ENCODE measurements at places on chromosomes 11 and 22.

GRCh38 chr11:121374286-121374985 lies 77.7 kb upstream of the SORL1 start:
- no peak for DNase-seq

DNA sequence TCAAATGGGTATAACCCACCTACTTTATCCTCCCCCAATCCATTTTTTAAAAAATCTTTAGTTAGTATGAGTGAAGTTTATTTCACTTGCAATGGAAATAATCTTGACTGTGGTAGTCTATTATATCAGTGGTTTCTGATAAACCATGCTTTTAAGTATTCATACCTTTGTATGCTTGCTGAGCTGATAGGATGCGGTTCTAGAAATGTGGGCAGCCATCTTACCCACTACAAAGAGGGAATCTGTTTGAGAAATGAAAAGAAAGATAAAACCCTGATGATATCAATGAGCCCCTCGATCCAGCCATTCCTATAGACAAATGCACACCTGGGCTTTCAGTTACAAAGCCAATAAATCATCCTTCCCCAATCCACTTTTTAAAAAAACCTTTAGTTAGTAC lies 13.8 kb upstream of the PVALB start:
- no peak for DNase-seq

- DNase-seq: no peak
Measured at GRCh38 chr22:21834869-21835268, 32.6 kb downstream of the MAPK1 start.

DNA sequence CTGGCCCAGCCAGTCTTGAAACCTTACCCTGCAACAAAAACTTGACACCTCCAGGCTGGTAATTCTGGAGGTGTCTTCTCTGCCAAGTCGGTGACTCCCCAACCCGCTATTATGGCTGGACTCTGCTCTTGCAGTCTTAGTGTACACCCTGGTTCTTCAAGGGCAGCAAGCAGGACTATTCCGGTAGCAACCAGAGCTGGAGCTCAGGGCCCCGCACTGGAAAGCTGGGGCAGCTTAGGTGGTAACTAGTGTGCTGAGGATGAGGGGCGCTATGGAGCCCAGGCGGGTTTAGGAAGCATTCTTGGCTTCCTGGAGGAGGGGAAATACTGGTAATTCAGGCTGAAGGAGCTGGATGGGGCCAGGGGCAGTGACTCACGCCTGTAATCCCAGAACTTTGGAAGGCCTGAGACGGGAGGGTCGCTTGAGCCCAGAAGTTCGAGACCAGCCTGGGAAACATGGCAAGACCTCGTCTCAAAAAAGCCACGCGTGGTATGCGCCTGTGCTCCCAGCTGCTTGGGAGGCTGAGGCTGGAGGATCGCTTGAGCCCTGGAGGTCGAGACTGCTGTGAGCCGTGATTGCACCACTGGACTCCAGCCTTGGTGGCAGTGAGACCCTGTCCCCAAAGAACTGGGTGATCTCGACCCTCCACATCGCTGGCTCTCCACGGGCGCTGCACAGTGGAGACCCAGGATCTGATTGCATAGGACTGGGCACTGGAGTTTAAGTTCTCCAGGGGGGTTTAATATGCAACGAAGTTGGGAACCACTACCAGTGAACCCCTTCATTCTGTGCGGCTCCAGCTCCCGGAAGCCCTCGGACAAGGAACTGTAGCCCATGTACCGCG lies 10.6 kb upstream of the AIFM3 start:
- no peak for DNase-seq

DNA sequence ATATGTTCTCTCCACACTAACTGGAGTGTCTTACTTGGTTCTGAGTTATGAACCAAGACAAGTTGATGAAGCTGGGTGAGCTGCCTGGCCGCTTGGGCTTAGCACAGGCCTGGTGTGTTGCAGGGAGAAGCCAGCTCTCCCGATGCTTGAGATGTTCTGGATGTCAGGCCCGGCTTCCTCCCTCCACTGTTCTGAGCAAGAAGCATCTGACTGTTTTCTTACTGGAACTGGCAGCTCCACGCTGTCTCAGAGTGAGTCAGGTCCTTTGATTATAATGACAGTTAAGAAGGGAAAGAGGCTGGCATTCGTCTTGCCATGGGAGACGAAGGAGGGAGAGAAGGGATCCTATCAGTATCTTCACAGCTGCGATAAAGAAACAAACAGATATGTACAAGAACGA lies 46.5 kb upstream of the CRTAM start:
- no peak for DNase-seq

DNA sequence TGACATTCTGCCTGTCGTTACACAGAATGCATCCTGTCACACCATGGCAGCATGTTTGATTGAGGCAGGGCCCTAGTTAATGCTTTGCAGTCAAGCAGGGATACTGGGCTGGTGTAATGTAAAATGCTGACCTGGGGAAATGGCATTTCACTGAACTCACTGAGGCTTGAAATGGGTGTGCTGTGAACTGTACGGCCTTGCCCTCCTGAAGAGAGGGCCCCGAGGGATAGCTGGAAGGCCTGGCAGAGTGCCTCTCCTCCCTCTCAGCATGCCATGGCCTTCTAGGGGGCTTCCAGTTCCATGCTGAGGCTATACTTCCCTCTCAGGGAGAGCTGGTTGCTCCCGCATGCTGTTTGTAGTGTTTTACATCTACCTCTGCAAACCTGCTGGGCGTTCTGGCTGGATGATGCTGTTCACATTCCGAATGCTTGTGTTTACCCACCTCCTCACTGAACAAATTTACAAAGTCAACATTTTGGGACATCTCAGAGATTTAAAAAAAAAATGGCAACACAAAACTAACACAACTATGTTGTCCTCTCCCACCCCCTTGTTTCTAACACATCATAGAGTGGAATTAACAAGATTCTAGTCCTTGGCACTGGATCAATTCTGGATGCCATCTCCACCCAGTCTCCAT lies 416.7 kb upstream of the CADM1 start:
- no peak for DNase-seq

GRCh38 chr22:49426098-49426497 lies 401.6 kb downstream of the BRD1 start:
- no peak for DNase-seq

- peak; percentile 2 for DNase-seq
Measured at GRCh38 chr11:76598426-76598839, 72.1 kb downstream of the LRRC32 start.

- no peak for DNase-seq
Measured at GRCh38 chr11:109929308-109929707, 163.9 kb upstream of the ZC3H12C start.

GRCh38 chr22:45208993-45209838 lies 31.5 kb downstream of the KIAA0930 start:
- peak; percentile 89 for DNase-seq

- DNase-seq: no peak
Measured at GRCh38 chr22:44623771-44624510, 78.1 kb upstream of the PRR5 start.

GRCh38 chr11:101996111-101996510 lies 51.1 kb upstream of the CFAP300 start:
- no peak for DNase-seq

DNA sequence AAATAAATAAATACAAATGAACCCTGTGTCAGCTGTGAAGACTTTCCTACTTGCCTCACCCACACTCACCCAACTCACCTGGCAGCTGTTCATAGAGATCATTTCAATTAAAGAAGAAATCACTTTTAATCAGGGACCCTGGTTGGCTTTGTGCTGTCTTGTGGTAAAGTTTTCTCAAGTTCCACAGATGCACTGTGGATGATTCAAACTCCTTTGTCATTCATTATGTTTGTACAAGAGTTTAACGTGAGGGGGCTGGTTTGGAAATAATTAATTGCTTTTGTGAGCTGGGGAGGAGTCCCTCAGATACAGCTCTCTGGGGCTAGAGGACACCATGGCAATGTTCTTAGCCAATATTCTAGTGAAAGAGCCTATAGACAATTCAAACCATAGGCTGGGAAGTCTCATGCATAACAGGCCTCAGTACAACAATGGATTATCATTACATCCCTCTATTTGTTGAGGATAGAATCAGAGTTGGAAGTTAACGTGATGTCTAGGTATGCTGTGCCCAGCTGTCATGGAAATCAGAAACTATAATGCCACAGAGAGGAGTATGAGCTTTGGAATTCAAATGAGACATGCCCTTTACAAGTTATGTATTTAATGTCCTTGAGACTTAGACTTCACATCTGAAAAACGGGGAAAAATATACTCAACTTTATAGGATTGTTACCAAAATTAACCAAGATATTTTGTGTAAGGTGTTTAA lies 698.5 kb downstream of the KCNA4 start:
- DNase-seq: no peak

GRCh38 chr22:31496735-31497146 lies 405 bp downstream of the SFI1 start:
- DNase-seq: no peak

DNA sequence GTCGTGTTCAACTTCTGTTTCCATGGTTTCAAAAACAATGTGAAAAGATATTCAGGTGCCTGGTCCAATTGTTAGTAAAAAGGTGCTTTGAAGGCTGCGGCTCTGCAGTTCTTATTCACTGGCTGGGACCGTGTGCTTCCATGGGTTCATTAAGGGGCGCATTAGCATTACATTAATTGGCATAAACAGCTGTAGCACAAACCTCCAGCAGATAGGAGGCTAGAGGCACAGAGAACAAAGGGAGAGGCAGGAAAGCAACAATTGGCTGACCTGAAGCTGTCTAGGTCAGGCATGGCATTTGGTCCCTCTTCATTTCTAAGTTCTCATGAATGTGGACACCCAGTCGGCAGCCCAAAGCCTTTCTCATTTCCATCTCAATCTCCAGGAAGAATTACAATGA lies 16.6 kb downstream of the PAK1 start:
- DNase-seq: no peak

- DNase-seq: no peak
Measured at GRCh38 chr11:109247071-109247470, 174.9 kb upstream of the C11orf87 start.

DNA sequence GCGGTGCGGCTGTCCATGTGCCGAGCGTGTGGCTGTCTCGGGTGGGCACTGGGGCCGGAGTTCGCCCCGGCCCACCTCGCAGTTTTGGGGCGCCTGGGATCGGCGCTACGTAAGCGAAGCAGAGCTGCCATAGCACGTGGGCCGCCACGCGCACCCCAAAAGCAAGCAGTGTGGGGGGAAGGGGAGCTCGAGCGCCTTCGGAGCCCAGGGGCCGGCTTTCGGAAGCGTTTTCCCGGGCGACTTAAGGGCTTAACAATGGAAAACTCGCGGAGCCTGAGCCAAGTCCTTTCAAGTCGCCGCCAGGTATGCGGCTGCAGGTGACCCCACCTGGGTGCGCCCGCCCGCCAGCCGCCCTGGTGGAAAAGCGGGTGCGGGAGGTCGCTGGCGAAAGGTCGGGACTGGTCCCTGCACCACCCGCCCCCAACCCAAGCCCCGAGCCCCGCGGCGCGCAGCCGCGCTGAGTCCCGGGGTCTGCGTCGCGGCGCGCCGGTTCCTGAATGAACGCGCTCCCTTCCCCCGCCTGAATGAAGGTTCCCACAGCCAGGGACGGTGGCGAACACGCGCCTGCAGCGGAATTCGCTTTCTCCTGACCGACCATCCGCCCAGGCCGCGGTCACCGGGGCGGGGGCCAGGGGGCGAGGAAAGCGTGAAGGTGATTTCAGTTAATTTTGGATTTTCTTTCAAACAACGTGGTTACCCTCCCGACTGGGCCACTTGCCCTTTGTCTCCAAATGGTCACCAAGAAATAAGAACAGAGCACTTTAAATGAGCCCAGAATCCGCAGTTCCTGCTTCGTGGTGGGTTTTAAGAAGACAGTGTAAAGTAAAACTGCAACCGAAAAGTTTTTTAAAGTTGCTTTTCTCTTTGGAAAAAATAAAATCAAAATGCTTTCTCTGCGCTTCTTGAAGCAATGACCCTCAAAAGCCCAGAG lies 2.8 kb upstream of the CCND1 start:
- no peak for DNase-seq

DNA sequence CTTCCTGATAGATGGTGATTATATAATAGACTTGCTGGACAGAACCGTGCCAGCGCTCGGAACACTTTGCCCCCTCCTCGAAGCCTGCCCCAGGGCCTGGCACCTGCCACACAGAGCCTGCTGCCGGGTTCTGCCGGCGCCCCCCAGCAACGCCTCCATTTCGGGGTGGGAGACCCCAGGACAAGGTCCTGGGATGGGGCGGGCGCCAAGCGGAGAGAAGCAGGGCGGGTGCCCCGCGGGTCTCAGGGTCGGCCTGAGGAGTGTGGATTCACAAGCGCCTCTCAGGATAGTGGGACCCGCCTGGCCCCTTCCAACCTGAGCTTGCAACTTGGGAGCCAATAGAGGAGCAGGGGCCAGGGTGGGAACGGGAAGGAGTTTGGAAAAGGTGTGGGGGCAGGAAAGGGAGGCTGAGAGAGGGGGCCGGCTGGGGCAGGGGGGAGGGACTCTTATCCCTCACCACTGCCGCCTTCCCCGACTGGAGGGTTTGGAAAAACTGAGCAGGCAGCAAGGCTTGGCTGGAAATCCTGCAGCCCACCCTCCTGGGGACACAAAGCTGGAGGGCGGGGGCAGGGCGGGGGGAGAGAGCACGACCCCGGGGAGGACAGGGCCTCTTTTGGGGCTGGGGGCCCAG lies 3.3 kb upstream of the BCL9L start:
- DNase-seq: peak; percentile 74

- peak; percentile 64 for DNase-seq
Measured at GRCh38 chr11:36702330-36703054, 104.5 kb upstream of the RAG2 start.

DNA sequence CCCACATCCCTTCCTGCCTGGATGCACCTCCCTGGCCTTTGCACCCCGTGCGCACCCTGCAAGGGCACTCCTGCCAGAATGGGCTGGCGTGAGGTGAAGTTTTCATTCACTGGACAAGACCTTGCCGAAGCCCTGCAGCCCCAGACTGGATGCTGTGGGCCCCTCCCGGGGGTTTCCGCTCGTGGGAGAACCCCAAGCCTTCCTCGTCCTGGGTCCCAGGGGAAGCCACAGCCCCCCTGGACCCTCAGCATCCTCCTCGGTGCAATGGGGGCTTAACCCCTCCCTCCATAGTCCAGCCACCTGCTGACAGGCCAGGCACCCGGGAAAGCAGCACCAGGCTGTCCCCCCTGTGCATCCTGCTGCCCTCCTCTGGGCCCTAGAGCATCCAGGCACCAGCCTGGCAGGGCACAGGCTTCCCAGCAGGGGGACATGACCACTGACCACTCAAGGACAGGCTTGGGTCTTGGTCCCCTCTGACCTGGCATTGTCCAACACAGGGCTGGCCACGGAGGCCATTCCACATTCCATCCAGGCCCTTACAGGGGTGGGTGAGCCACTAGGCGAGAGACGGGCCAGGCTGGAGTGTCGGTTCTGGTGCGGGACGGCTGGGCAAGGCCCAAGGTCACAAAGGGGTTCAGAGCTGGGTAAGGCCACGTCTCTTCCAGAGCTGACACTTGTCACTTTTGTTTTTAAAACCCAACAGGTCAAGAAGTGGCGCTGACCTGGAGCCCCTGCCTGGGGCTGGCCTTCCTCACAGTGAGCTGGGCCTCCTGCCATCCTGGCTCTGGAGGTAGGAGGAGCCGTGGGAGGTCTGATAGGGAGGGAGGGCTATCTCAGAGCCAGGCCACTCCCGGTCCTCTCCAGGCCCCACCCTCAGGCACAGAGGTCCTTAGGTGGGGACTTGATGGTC lies 41.5 kb upstream of the PPARA start:
- no peak for DNase-seq
